ENCODE measurements at places on chromosomes 16 and 17. TPM values are rescaled to one million over a fixed set of nuclear protein-coding genes. Genes with fewer than 3 reads are reported as not detected.

HSPB9 gene
- total RNA-seq: not detected

KRT27 gene
- not detected for total RNA-seq

DBNDD1 gene
- total RNA-seq: 3.1 TPM

SBK1 gene
- total RNA-seq: not detected

RRAD gene
- total RNA-seq: 0.22 TPM

GCSH gene
- 16.4 TPM for total RNA-seq

PMP22 gene
- total RNA-seq: 67.2 TPM

RNF43 gene
- total RNA-seq: not detected

GRCh38 chr17:78361225-78361701 is 1.4 kb upstream of the SOCS3 start:
- no peak for DNase-seq

DNA sequence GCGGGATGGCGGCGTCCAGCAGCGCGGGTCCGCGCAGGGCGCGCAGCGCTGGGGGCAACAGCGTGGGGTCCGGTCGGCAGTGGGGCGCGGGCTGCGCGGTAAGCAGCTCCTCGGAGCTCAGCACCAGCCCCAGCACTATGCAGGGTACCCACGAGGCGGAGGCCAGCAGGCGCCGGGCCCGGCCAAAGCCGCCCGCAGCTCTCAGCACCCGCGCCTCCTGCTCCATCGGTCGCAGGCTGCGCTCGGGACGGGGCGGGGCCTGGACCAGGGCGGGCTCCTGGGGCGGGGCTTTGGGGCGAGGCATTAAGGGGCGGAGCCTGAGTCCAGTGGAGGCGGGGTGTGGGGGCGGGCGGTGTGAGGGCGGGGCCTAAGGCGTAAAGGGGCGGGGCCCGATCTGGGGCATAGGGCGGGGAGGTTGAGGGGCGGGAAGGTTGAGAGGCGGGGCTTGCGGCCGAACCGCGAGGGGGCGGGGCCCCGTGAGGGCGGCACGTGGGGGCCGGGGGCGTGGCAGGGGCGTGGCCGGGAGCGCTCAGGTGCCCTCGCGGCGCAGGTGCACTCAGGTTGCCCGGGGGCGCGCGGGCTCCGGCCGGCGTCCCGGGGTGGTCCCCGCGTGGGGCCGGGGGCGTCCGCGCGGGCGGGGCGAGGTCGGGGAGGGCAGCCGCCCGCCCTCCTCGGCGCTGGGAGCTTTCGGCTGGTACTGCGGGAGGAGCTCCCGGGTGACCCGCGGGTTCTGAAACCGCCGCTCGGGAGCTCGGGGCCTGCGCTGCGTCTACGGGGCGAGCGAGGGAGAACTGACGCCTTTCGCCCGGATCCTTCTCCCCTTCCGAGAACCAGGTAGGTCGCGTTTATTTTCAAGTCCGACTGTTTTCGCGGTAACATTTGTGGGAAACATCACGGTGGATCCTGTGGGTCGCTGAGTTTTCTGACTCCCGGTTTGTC is 1.4 kb upstream of the SLC22A31 start:
- peak; percentile 84 for DNase-seq

- peak; percentile 33 for DNase-seq
Measured at GRCh38 chr16:82660075-82660645, 33.4 kb downstream of the CDH13 start.

- peak; percentile 18 for DNase-seq
Measured at GRCh38 chr17:8628609-8629169, 1.8 kb downstream of the MYH10 start.

DNA sequence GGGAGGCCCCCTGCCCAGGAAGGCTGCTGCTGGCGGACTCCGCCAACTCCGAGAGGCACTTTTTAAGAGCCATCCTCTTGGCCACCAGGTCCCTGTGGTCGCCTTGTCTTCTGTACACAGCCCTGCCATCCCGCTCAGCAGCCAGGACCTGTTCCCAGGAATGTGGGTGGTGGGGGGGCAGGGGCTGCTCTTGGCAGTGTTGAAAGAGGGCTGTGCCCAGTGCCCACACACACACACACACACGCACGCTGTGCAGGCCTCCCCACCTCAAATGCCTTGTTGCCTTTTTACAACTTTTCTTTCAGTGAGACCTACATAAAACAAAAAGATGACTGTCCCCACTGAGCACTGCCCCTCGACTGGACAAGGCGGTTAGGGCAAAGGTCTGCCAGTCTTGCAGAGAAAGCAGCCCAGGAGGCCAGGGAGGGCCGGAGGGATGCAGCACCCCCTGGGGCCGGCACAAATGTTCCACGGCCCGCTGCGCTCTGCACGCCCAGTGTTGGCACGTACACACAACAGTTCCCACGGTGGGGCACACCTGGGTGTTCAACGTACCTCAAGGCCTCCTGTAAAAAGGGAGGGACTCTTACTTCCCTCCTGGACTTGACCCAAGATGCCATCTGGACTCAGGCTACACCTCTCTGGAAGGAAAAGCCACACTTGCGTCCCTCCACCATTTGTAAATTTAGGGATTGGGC is 18.5 kb upstream of the PITPNA start:
- no peak for DNase-seq

GRCh38 chr16:11050944-11051343 is 106.6 kb downstream of the CLEC16A start:
- DNase-seq: no peak

DNA sequence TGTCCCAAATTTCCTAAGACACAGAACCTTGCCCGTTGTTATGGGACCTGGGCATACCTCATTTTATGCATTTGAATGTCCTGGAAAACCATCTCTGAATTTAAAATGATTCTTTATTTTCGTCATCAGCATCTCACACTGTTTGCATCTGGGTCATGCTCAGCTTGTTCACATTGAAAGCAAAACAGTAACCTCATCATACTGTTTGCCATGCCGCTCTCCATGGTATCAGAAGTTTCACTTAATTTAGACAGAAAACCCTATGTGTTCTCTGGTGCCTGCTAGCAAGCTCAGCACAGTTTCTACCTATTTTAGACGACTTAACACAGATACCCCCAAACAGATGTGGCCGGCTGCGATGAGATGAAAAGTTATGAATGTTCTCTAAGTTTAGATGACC is 292.1 kb downstream of the SNX29 start:
- peak; percentile 17 for DNase-seq

- no peak for DNase-seq
Measured at GRCh38 chr16:67356396-67356795, 29.8 kb downstream of the LRRC36 start.

DNA sequence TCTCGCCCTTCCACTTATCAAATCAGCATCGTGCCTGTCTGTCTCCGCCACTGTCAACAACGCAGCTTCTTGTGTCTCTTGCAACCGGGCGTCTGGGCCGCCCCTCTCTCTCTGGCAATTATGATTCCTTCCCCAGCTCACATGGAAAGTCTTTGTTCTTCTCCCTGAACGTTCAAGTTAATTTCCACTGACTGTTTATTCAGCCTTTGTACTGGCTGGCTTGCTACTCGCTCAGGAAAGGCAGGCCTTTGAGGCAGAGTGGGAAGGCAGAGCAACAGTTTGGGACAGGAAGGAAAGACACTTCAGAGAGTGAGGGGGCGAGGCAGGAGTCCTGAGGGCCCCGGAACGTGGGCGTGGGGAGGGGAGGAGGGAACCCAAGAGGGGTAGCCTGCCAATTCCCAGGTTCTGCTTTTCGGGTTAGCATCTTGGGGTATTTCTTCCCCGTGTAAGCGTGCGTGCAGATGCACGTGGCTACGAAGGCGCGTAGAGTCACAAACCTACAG is 50.8 kb downstream of the AKAP1 start:
- DNase-seq: no peak

DNA sequence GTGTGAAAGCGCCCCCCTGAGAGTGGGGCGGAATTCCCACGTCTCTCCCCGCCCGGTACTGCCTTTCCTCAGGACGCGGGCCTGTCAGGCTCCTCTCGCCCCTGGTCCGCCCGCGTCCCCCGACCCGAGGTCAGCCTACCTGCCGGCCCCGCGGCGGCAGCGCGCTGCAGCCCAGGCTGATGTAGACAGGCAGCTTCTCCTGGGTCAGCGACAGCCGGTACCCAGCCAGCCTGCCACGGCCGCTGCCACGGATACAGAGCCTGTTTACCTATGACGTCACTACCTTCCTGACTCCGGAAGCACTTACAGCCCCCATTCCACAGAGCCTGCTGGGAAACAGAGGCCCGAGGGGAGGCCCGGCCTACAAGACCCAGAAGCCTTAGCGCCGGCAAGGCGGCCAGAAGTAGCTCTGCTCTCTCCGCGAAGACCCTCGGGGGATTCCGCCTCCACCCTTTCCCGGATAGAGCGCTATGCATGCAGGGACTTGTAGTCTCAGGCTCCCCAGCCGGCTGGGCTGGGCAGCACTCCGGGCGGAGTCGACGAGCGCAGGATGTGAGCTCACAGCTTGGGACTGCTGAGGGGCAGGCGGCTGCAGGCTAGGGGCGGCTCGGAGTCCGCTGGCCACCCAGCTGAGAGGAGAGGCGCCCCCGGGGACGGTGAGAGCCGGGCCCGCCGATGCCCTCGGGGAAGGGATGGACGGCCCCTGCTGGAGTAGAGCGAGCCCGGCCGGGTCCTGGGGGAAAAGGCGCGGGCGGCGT is at the start of the genes IFT20 and TNFAIP1:
IFT20 (minus strand) TSS at position 272 of the 758 bp plus-strand sequence. CDS start 3,487 bp downstream, outside the sequence.
TNFAIP1 (plus strand) TSS at position 561 of the 758 bp plus-strand sequence. CDS start 3,761 bp downstream, outside the sequence.
- peak; percentile 100 for DNase-seq

- DNase-seq: no peak
Measured at GRCh38 chr16:88308441-88309173, 74.2 kb upstream of the ZNF469 start.

- peak; percentile 21 for DNase-seq
Measured at GRCh38 chr17:77089124-77089490, 51.7 kb upstream of the SEC14L1 start.

GRCh38 chr17:79188048-79188447 is 113.4 kb downstream of the ENGASE start:
- DNase-seq: peak; percentile 54

GRCh38 chr17:18968345-18968744 is 16.4 kb downstream of the SLC5A10 start:
- no peak for DNase-seq

All from GM23248 (cell line).